ENCODE measurements at places on chromosomes 13 and 19.

- DNase-seq = no peak
These were observed 90.0 kb downstream of the SLC7A1 start for GRCh38 chr13:29505511-29505910.

DNA sequence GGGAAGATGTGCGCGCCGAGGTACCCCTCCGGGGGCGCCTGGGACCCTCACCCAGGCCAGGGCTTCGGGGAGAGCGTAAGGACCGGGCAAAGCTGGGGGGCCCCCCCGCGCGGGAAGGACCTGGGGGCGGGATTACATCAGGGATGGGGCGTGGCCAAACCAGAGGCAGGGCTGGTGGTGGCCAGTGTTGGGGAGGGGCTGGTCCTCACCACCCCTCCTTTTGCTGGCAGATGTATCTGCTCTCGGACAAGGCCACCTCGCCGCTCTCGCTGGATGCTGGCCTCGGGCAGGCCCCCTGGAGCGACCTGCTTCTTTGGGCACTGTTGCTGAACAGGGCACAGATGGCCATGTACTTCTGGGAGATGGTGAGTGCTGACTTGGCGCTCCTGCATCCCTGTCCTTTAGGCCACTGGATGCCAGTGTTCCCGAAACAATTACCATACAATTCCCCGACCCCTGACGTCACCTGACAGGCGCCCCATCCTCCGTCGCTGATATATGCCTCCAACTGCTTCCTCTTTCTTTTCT, 25.3 kb downstream of the TRPM4 start:
- DNase-seq = no peak

DNA sequence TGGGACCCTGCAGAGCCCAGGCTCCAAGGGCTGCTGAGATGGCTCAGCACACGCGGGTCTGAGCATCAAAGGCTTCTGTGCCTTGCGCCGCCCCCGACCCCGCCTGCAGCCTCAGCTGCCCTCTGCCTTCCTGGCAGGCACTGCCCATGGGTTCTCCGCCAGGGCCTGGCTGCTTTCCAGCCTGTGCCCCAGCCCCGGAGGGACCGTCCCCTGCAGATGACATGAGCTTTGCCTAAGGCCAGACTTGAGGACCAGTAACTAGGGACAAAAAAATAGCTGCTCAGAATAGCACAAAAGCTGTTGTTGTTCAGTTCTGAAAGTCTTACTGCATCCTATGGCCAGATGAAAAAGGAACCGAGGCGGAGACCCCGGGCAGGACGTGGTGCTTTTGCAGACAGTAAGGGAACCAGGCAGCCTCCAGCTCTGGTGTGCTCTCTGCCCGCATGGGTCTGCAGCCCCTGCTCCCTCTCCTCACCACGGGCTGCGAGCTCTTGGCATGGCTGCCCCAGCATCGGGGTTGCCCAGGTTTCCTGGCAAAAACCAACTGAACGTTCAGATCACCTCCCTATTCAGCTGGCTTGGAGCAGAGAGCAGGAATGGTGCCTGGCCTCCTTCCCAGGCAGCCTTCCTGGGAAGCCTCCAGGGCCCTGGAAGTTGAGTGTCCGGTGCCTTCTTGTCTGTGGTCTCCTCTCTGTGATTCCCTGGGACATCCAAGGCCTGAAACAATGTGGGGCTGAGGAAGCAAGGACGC, 12.5 kb upstream of the CFAP97D2 start:
- DNase-seq = no peak

DNA sequence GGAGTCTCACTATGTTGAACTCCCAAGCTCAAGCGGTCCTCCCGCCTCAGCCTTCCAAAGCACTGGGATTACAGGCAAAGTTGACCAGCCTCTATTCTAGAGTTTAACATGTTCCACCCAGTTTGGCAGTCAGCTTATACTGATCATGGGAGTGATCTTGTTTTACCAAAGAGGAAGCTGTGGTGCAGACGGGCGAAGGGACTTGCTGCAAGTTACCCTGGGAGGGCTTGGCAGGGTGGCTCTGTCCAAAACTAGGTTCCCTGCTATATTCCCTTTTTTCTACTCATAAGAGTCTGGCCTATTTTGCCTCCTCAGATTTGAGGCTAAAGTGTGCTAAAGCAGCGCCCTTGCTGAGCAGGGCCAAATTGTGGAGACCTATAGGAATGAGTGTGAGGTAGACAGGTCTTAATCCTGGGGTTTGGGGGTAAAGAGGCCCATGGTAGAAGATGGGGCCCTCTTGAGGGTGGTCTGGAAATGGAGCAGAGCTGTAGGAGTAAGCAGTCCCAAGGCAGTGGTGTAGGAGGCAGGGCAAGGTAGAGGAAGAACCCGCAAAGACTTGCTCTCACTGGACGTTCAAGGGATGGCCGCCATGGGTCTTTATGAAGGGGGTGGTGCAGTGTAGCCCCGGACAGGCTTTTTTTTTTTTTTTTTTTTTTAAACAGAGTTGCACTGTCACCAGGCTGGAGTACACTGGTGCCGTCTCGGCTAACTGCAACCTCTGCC, 3.3 kb downstream of the RPS19 start:
- DNase-seq = peak; percentile 11

GRCh38 chr13:99506634-99507033, 5.4 kb downstream of the TM9SF2 start:
- no peak for DNase-seq

DNA sequence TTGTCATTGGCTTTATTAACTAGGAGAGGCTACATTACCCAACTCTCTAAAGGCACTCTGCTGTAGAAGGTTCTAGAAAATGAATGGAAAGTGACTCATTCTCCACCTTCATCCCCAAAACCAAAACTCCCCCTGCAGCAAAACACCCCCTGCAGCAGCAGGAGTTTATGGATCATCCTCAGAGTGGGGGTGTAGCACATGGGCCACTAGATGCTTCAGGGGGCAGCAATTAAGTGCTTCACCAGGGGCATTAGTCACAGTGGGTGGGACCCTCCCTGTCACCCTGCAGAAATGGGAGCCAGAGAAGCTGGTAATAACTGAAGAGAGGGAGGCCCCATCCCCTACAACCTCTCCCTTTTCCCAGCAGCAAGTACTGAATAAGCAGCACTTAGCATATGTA, 64.5 kb upstream of the MED4 start:
- peak; percentile 21 for DNase-seq

DNA sequence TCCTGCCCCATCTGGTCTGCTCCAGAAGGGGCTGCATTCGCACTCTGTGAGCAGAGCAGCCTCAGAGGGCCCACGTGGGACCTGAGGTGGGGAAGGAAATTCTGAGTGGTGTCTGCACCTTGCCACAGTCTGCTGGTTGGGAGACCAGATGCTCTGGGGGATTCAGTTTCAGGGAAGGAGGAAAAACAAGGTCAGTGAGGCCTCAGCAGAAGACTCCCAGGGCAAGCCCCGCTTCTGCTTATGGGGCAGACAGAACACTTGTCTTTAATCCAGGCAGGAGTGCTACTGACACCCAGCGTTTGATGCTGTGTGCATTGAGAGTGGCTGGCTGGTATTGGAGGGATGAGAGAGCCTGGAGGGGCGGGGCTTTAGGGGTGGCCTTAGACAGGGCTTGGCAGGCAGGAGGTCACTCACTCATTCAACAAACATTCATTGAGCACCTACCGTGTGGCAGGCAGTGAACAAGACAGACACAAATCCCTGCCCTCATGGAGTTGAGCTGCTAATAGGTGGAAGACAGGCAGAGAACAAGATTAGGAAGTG, 4.9 kb upstream of the CLEC17A start:
- DNase-seq = peak; percentile 31

Data from stimulated activated CD4-positive, alpha-beta T cell treated with anti-CD3 and anti-CD28 coated beads, Interleukin-15, amount 100 ng/mL, for 24 hours (primary cell).